ENCODE measurements at places on chromosomes 12 and 14.

GRCh38 chr12:27279826-27280225 is 35.7 kb downstream of the STK38L start:
- peaks cover 14% of the 10 kb centered on the region for H3K4me1 ChIP-seq
- no peaks in the 10 kb centered on the region for H3K27me3 ChIP-seq
- DNase-seq, result no peak

GRCh38 chr14:22650960-22651521 is 6.9 kb upstream of the OR6J1 start:
- peaks cover 3% of the 10 kb centered on the region for H3K36me3 ChIP-seq
- no peak overlapping the region for H3K4me3 ChIP-seq
- H3K27me3 ChIP-seq, result peaks cover 15% of the 10 kb centered on the region

DNA sequence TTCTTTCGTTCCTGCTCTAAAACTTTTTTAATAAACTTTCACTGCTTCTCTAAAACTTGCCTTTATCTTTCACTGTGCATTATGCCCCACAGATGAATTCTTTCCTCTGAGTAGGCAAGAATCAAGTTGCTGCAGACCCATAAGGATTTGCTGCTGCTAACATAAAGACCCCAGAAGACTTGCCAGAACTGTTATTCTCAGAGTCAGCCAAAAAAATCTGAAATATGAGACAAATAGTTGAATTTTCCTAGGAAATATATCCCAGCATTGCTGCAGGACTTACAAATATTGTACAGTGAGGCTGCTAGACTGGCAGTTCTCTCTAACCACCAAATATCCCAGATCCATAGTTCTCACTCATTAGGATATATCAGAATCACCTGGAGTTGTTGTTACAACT is 349.1 kb upstream of the FLRT2 start:
- H3K4me1 ChIP-seq, result no peaks in the 10 kb centered on the region
- H3K27ac ChIP-seq, result no peak overlapping the region
- DNase-seq, result no peak
- H3K27me3 ChIP-seq, result no peaks in the 10 kb centered on the region
- H3K36me3 ChIP-seq, result no peaks in the 10 kb centered on the region

DNA sequence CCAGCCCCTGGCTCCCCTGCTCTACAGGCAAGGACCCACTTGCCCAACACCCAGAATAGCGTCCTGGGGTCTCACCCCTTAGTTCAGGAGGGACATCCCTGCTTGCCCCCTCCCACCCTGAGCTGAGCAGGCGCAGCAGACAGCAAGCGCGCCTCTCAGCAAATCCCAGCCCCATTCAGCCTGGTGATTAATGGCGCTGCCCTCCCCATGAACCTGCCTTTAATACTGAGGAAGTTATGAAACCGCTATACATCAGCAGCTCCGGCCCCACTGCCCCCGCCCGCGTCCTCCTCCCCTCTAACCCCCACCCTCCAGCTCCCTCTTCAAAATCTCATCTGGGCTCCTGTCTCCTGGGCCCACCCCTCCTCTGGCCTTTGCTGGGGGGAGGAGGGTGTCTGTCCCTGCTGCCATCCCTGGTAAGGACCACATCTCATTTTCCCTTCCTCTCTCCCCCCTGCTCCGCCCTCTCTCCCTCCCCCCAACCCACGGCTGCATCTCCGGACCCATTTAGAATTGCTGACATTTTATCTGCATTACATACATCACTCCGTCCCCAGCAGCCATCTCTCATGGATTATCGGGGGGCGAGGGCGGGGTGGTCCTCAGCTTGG is 7.1 kb upstream of the SMUG1 start:
- peaks cover 76% of the 10 kb centered on the region for H3K27me3 ChIP-seq
- H3K27ac ChIP-seq, result no peak overlapping the region
- H3K36me3 ChIP-seq, result peaks cover 14% of the 10 kb centered on the region
- peak overlapping the region; percentile 52 for H3K4me3 ChIP-seq
- H3K4me1 ChIP-seq, result peaks cover 12% of the 10 kb centered on the region

- no peaks in the 10 kb centered on the region for H3K27me3 ChIP-seq
- no peak overlapping the region for H3K4me3 ChIP-seq
- H3K36me3 ChIP-seq, result peaks cover 20% of the 10 kb centered on the region
- H3K27ac ChIP-seq, result peak overlapping the region; percentile 72
- DNase-seq, result no peak
Measured at GRCh38 chr12:3658327-3659163, 94.4 kb downstream of the CRACR2A start.

DNA sequence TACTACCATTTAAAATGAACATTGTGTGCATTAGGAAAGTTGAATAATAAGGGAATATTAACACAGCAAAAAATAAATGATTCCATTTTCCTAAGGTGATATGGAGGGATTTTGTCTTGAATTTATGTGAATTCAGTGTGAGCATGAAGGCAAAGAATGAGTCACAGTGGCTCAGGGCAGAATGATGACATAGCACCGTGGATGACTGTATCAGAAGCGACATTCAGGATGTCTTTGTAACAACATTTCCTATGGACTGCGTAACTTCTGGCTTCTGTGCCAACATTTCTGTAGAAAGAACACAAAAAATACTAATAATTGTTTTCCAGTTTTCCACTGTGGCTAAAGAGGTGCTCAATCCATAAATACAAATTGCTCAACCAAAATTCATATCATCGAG is 54.6 kb downstream of the TTC8 start:
- H3K27ac ChIP-seq, result no peak overlapping the region
- no peaks in the 10 kb centered on the region for H3K4me1 ChIP-seq
- H3K27me3 ChIP-seq, result no peaks in the 10 kb centered on the region
- no peak overlapping the region for H3K4me3 ChIP-seq

DNA sequence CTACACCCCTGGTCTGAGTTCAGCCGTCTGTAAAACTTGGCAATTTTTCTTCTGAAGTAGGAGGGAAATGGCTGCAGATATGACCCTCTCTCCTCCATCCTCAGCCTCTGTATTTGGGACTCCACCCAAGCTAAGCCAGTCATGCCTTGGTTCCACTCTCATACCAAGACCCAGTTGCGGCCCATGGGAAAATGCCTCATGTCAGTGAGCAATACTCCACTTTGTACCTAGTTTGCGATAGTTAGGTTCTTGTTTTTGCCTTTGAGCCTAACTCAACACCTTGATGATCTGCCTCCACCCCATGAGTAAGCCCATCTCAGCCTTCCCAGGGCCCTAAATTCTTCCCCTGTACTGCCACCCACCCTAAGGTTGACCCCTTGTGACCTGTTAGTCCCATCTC is 143.4 kb downstream of the HMGA2 start:
- H3K4me3 ChIP-seq, result no peak overlapping the region
- DNase-seq, result no peak
- H3K4me1 ChIP-seq, result no peaks in the 10 kb centered on the region
- peaks cover 4% of the 10 kb centered on the region for H3K36me3 ChIP-seq

All from T-helper 17 cell (primary cell).